ENCODE measurements at places on chromosomes 2 and 18. TPM values are rescaled to one million over a fixed set of nuclear protein-coding genes. Genes with fewer than 3 reads are reported as not detected.
A peak's percentile ranks its signal among the peaks of the same experiment; 100 is the strongest.

DNA sequence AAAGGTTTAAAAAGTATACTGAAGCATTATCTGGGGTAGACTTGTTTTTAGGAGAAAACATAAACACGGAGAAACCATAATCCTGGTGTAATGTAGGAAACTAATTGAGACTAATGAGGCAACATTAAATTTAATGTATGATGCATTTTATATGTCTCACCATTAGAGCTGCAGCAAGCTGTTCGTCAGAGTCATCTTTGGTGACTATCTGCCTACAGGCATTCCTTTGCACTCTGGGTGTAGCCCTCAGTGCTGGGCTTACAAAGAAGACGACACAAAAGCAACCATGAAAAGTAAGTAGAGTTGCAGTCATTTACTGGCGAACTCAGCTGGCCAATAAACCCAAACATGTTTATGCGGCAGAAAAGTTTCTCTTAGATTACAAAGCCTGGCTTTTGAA is 415.3 kb upstream of the ZEB2 start:
- DNase-seq = no peak

DNA sequence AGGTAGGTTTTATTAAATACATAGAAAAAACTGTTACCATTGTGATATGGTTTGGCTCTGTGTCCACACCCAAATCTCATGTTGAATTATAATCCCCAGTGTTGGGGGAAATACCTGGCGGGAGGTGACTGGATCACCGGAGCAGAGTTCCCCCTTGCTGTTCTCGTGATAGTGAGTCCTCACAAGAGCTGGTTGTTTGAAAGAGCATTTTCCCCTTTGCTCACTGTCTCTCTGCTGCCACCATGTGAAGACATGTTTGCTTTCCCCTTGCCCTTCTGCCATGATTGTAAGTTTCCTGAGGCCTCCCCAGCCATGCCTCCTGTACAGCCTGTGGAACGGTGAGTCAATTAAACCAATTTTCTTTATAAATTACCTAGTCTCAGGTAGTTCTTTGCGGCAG is 352.7 kb upstream of the SLC39A10 start:
- peak; percentile 24 for DNase-seq

DNA sequence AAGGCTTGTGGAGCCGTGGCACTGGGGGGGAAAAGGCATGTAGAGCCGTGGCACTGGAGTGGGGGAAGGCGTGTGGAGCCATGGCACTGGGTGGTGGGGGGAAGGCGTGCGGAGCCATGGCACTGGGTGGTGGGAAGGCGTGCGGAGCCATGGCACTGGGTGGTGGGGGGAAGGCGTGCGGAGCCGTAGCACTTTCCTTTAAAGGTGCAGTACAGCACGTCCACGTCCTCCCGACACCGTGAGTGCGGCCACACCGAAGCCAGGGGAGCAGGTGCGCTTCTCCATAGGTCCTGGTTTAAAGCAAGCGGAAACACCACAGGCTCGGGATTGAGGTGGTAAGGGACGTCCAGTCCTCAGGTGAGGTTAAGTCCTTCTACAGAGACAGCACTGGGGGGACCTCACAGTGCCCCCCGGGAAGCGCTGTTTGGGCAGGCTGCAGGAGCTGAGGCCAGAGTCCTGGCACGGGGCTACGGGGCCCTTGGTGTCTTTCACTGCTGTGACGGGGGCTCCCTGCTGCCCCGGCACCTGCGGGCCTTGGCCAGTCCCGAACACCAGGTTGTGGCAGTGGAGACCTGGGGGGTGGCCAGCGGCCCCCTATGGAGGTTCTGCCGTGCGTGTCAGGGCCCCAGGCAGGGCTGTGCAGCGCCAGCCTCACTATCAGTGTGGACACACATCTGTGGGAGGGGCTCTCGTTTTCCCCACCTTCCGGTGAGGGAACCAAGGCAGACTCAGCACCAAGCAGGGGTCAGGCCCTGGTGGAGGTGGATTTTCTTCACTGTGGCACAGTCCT is 93.0 kb upstream of the CTDP1 start:
- no peak for DNase-seq

- DNase-seq = peak; percentile 92
Observed at GRCh38 chr2:66494708-66495107, 59.8 kb downstream of the MEIS1 start.

- no peak for DNase-seq
Observed at GRCh38 chr18:53152476-53152875, 812.5 kb downstream of the DCC start.

DNA sequence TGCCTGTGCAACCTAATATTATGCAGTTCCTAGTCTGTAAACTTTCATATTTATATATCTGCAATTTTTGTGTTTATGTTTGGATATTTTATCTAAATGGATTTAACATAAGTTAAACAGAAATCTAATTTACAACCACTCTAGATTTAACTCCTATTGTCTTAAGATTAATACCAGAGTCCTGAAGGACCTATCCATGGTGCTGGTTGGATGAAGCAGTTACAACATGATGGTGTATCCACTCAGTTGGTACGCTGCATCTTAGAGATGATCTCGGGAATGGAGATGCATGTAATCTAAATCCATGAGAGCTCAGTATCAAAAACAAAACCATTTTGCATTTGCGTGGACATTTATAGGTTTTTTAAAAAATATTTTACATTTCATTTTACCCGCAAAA is 745.9 kb upstream of the SLC8A1 start:
- no peak for DNase-seq

DNA sequence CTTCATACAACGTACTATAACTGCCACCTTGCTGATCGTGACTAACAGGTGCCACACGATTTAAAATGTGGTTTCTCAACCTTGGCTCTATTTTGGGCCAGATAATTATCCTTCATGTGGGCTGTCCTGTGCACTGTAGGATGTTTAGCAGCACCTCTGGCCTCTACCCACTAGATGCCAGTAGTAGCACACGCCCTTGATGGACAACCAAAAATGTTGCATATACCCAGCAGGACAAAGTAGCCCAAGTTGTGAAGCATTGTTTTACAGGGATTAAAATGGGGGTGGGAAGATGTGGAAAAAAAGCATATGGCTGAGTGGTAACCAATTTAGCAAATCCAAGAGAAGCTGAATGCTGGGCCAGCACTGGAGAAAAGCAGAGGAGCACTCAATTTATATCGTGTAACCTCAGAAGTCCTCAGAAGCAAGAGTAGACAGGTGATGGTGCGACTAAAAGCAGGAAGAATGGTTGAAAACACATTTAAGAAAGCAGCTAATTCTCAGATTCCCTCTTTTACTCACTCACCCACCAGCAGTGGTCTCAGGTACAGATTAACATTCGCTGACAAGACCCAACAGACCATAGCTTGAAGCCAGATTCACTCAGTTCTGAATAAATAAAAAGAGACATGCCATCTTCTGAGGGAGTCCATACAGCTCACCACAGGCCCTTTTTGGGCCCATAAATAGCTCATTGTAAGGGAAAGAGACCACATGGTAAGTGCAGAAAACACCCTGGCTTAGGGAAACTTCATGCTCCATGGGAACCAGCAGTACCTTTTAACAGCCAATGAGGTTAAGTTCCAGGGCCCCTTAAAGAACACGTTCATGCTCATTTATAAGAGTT is 50.6 kb downstream of the RAPH1 start:
- DNase-seq = peak; percentile 55

DNA sequence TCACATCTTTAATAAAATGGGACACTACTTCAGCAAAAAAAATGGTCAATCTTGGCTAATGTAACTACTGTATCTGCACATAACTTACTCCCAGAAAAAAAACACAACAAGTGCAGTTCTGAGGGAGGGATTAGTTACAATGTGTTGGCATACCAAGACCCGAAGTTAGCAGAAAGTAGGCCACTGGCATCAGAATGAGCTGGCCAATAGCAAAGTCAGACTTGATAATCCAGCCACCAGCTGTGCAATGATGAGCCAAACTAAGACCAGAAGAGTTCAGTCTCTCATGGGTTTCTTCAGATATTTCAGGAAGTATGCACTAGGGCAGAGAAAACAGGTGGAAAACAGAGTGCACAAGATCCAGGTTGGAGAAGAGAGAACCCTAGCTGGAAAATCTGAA is 65.3 kb downstream of the OLA1 start:
- DNase-seq = no peak

DNA sequence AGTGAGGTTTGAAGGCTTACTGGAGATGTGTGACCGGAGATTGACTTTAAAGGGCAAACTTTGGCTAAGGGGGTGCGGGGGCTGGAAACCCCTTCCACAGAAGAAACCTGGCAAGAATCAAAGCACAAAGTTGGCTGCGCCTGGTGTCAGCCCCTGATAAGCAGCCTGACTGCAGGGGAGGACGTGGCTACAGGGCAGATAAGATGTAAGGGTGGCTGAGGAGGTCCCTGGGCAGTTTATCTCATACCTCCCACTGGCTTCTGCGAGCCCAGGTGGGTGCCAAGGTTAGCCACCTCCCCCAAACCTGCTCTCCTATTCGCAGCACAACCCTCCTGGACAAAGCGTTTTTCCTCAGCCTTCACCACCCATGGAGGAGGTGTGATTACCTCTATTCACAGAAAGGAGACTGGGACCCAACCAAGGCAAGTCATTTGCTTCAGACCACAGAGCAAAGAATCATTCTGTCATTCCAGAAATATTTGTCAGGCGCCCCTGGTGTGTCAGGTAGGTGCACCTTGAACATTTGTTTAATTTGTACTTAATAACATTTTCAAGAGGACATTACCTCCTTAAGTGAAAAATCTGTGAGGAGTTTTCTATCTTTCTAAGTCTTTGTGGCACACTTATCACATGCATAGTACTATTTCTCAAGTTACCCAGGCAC is 73.1 kb upstream of the IL1R1 start:
- DNase-seq = no peak

DNA sequence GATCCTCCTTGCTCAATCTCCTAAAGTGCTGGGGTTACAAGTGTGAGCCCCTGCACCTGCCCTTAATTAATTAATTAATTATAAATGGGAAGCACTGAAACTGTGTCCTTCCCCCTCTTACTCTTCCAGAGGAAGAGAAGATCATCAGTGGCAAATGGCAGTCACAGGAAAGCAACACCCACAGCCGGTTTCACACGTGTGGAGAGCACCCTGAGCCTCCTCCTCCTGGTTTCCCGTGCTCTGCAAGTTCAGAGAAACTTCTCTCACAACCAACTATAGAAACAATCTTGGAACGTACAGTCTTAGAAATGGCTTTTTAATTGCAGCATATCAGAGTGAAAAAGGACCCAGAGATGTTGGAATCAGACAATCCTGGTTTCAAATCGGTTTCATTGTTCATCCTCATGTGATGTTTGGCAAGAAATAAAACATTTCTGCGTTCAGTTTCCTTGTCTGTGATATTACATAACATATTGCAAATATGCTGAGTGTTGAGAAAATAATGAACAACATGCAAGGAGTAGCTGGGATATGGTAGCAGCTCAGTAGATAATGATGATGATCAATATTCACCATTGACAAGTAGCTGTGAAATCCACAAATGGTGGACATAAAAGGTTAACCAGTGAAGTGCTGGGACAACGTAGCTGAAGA is 141.0 kb upstream of the KCTD1 start:
- no peak for DNase-seq

DNA sequence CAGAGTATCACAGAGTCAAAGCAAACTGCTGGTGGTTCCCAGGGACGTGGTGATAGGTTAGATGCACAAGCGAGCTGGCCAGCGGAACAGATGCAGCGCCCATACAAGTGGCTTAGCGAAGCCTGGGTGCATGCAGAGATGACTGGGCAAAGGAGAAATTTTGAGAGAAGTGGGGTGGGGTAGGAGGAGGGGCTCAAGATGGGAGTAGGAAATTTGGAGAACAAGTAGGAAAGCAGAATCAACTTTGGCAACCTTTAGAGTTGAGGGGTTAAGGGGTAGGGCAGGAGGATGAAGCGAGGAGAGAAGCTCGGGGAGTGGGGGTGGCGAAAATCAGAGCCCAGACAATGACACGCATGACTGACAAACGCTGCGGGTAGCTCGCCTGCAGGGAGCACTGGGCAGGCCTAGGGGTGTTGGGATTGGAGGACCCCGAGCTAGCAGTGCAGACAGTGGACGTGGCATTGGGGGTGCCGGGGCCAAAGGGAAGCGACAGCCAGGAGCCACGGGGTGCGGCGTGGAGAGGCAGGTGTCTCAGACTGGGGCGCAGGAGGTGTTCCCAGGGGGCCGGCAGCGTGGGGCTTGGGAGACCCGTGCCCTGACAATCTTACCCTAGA is 431 bp downstream of the FAM98A start:
- peak; percentile 40 for DNase-seq

DNA sequence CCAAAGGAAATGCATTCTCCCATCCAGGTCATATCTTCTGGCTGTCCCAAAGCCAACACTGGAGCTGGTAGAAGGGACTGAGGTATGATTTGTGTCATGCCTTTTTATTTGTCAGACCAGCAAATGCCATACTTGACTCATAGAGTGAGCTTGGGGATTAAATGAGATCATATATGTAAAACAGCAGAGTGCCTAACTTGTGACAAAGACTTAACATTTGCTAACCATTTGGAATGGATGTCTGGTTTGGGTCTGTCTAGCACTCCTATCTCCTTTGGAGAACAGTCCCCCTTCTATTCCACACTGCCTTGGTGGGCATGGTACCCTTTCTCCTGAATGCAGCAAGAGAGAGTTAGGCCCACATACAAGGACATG is 128.5 kb upstream of the LGALSL start:
- DNase-seq = no peak

GRCh38 chr2:170895023-170895757 is 33.9 kb upstream of the GORASP2 start:
- peak; percentile 27 for DNase-seq

DNA sequence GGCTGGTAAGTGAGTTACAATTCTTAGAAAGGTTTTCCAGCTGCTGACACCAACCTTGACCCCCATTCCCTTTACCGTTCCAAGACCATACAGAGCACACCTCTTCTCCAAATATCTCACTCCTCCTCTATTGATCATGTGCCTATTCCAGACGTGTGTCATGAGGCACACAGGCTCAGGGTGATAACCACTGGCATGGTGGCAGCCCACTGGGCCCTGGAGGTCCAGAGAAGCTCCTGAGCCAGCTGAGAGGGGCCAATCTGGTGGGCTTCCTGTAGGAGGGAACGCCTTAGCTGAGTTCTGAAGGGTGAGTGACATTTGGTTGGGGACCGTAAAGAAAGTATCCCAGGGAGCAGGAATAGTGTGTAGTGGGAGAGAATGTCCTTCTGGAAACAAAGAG is 28.3 kb downstream of the ZAP70 start:
- DNase-seq = no peak

DNA sequence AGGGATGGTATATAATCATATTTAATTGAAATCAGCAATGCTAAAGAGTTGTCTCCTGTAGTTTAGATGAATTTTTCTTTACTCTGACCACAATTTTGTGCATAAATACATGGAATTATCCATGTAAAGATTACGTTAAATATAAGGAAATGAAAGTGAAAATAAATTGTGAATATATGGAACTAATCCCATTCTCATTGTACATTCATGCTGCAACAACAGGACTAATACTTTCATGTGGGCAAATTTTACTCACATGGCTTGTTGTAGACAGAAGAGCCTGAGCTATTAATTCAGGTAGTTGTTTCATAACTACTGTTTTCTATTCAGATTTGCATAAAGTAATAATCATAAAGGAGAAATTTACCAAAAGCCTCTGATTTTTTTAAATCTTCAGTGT is 357.8 kb downstream of the ARHGAP15 start:
- DNase-seq = no peak

Gene RASGRP3
- total RNA-seq = 5.9 TPM

Gene SLC4A1AP
- total RNA-seq = 70.6 TPM

Gene EMILIN1
- total RNA-seq = 81.3 TPM

Gene SPDYA
- total RNA-seq = 6.5 TPM

Gene COL6A3
- 1,372 TPM for total RNA-seq

Gene BARD1
- 4.5 TPM for total RNA-seq

Gene ACADL
- 0.63 TPM for total RNA-seq

Gene CD8B
- total RNA-seq = not detected

Gene CNGA3
- total RNA-seq = 0.18 TPM

All from fibroblast of the aortic adventitia (primary cell).